Effector memory CD4-positive, alpha-beta T cell (primary cell): ENCODE measurements at places on chromosomes 6 and 20.

DNA sequence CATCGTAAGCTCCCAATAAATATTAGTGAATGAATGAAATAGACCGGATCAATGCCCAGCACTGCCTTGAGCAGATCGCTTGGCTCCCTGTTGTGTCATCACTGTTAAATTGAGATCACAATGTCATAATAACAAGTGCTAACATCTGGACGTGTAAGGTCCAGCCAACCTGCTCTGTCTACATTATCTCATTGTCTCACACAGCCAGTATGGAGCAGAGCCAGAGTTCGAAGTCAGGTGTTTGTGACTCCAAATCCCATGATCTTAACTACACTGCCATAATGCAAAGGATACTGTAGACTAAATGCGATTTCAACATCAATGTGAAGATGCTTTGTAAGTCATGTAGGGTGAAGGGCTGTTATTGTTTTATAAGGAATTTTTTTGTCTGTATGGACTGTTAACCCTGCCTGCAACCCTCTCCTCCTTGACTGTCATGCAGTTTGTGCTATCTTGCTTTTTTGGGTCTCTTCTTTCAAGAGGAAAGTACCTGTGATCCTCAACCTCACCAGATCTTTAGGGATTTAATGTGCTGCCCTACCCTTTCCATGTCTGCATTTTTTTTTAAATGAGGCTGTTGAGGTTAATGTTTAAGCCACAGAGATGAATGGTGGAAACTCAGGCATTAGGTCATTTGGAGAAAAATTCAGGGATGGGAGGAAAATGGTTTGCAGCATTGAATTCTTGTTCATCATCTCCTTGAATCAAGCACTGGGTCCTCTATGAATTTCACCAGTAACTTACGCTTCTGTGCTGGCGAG is 49.0 kb upstream of the OCSTAMP start:
- no peak for DNase-seq

DNA sequence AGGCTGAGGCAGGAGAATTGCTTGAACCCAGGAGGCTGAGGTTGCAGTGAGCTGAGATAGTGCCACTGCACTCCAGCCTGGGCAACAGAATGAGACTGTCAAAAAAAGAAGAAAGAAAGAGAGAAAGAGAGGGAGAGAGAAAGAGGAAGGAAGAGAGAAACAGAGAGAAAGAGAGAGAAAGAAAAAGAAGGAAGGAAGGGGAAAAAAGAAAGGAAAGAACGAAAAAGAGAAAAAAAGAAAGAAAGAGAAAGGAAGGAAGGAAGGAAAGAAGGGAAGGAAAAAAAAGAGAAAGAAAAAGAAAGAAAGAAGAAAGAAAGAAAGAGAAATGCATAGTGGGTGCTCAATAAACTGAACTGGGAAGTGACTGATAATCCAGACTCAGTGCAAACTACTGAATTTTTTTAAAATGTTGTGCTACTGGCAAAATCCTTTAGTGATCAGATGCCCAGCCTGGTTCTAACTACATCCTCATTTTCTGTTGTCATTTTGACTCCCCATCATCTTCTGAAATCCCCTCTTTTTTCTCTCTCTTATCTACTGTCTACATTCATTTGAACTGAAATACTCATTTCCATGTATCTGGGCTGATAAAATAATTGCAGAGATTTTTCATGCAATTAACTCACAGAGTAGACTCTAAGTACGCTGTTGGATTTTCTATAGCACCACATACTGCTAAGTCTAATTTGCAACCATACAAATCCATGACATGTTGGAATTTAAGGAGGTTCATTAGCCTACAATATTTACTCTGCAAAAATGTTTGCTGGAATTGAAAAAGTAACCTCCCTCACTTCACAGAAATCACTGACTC is 85.3 kb upstream of the HIVEP1 start:
- no peak for DNase-seq

DNA sequence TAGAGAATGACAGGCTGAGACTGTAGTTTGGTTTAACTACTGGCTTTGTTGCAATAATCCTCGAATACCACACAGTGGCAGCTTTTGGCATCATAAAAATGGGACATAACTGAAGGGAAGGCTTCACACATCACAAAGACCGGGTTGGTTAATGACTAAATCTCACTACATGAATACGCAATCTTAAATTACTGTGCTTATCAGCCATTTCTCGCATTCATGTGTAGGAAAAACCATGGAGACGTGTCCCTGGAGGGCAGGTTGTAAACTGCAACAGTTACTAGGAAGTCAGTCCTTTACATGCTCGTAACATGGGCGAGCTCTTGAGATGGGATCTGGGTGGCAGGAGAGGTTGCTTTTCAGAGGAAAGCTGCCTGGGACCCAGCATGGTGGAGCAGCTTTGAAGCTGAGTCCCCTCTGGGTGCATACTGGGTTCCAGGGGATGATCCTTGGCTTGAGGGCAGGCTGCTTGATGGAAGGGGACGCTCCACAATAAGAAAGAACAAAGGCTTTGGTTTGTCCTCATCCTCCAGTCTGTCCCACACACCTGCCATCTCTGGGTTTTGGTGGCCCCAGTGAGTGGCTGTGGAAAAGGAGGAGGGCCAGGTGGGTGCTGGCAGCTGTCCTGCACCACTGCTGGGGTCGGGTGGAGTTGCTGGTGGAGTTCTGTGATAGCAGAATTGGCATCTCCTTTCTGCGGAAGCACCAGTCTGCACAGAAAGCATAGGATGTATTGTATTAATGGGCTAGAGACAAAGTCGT is 2.1 kb downstream of the RPS21 start:
- DNase-seq, result no peak

GRCh38 chr20:3863317-3863716 is 16.7 kb downstream of the MAVS start:
- DNase-seq, result no peak

- peak; percentile 62 for DNase-seq
Observed at GRCh38 chr6:3159805-3160781, 2.7 kb upstream of the TUBB2A start.

DNA sequence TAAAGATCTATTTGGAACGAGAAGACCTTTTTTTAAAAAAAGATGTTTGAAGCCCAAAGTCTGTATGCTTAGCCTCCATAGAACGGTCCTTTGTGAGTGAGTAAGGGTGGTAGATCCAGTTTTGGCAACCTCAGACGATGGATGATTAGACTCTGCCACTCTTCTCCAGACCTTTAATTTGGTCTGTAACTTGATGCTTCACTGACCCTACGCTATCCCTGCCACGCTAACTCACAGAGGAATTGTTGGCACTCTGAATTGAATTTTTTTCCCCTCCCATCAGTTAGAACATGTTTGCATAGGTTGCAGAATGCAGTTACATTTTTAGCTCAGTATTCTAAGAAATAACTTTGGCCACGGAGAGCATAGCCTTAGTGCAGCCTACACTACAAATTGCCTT is 15.8 kb upstream of the DEK start:
- DNase-seq, result no peak

DNA sequence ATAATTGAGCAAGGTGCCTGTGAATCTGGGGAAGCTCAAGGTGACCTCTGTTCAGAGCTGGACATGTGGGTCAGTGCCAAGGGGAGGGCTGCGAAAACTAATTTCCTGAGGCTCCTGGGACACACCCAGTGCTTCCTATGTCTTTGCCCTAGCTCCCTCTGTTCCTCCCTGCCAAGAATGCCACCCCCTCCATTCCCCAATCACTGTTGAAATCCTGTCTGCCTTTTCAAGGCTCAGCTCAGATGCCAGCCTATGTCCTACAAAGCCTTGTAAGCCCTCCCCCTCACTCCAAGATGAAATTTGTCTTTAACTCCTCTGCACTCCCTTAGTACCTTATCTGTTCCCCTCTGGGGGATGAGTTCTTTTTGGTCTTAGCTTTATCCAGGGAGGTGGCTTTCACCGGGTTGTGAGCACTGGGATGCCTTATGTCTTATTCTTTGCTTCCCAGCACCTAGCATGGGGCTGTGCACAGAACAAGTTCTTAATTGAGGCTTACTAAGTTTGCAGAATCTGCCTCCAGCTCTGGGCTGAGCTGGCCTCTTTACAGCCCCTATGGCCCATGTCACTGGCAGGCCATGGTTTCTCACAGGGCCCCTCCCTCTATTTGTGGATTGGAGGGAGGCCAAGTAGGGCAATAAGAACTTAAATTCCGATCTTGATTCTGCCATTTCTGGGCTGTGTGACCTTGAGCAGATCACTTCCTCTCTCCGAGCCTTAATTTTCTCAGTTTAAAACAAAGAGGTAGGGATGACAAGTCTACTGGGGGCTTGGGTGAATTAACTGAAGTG is 51.5 kb upstream of the EPB41L1 start:
- no peak for DNase-seq

DNA sequence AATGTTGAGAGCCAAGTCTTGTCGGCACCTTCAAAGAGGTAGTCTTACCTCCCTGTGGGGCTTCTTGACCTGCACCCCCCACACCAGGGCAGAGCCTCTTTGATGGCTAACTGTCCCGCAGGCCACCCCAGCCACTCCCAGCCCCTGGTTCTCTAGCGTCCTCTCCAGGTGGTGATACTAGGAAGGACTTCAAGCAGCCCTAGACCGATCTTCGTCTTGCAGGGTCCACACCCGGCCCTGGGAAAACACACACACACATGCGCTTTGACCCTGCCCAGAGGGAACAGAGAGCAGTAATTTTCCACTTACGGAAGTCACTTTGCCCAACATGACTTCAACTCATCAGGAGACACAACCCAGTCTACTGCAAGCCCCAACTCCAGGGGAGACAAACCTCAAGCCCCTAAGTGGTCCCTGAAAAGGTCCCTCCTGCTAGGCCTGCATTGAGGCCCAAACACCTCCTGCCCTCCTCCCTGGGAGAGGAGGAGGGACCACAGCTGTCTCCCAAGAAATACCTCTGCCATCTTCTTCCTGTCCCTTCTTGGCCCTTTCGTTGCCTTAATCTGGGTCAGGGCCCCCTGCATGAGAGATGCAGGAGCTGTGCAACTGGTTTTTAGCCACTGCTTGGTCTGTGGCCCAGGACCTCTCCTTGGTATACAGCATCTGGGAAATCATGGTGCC is 2.9 kb upstream of the BPIFB1 start:
- no peak for DNase-seq

- no peak for DNase-seq
Observed at GRCh38 chr20:4192378-4193068, 177.2 kb upstream of the RNF24 start.

DNA sequence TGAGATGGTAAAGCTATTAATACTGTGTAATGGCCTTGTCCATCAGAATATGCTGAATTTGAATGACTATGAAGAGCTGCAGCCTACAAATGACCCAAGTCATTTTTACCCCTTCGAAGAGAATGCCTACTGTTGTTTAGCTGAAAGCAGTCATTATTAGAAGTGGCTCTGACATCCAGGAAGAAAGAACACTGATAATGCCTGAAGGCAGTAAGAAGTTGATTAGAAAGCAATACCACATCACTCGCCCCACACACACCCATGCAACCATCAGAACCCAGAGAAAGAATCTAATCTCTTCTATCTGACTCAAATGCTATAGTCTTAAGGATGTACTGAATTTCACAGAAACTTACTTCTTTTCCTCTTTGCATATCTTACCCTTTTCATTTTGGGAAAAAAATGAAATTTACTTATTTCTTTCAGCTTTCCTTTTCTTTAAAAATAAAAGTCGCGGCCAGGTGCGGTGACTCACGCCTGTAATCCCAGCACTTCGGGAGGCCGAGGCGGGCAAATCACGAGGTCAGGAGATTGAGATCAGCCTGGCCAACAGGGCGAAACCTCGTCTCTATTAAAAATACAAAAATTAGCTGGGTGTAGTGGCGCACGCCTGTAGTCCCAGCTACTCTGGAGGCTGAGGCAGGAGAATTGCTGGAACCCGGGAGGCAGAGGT is 61.0 kb downstream of the ARHGAP18 start:
- no peak for DNase-seq

DNA sequence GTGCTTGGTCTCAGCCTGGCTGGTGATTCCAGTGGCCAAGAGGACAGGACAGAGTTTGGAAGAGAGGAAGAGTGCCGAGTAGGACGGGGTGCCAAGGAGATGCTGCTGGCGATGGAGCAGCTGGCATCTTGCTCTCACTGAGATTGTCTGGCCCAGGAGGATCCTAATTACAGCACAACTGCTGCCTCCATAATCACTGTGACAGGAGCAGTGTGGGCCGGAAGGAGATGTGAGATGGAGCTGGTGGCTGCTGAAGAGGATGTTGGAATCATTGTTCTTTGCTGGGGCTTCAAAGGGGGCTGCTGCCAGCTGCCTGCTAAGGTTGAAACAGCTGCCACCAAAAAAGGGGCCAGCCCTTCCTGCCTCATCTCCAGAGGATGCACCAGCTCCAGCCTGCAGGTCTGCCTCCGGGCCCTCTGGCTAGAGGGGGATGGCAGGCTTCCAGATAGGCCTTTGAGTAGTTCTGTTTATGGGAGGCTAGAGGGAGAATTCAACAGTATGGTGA is 214.4 kb downstream of the RNF144B start:
- no peak for DNase-seq
